Choroid plexus epithelial cell (primary cell): ENCODE measurements at places on chromosomes 12 and 14.

GRCh38 chr12:52645982-52646381 is 6.0 kb downstream of the KRT2 start:
- DNase-seq, result no peak

GRCh38 chr14:67538501-67538900 is 5.4 kb downstream of the PLEKHH1 start:
- no peak for DNase-seq

- DNase-seq, result peak; percentile 15
Measured at GRCh38 chr12:94753036-94753679, 102.8 kb upstream of the TMCC3 start.

GRCh38 chr14:88045705-88046104 is 40.8 kb downstream of the GPR65 start:
- no peak for DNase-seq

DNA sequence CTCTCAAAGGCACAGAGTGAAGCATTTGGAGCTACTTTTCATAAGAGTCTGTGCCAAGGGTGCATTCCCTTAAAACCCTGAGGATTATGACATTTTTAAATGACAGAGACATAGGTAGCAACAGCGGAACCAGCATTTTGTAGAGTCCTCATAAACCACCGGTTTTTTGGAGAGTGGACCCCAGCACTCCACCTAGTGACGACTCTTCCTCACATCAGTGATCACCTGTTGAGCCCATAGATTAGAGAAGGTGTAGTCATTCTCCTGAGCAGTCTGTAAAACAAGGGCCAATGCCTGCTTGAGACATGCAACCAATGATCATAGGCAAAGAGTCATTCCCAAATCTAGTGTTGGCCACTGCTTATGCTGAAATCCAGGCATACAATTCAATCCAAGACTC is 399.1 kb downstream of the GXYLT1 start:
- DNase-seq, result no peak
